Keratinocyte (primary cell): ENCODE measurements at places on chromosomes 1 and 21. TPM values are rescaled to one million over a fixed set of nuclear protein-coding genes. Genes with fewer than 3 reads are reported as not detected.

- H3K4me1 ChIP-seq = peaks cover 10% of the 10 kb centered on the region
- no peak for DNase-seq
- peaks cover 49% of the 10 kb centered on the region for H3K27me3 ChIP-seq
- no peaks in the 10 kb centered on the region for H3K36me3 ChIP-seq
- H3K4me3 ChIP-seq = no peak overlapping the region
Measured at GRCh38 chr1:156929596-156930238, 9.3 kb downstream of the LRRC71 start.

- H3K36me3 ChIP-seq = no peaks in the 10 kb centered on the region
- H3K4me1 ChIP-seq = peaks cover 17% of the 10 kb centered on the region
- H3K27ac ChIP-seq = no peak overlapping the region
- H3K27me3 ChIP-seq = no peaks in the 10 kb centered on the region
Measured at GRCh38 chr1:192729500-192729899, 79.3 kb upstream of the RGS2 start.

The SLC25A33 gene
- polyA plus RNA-seq = 2.7 to 4.5 TPM (median 3.3 TPM) in 3 replicates

DNA sequence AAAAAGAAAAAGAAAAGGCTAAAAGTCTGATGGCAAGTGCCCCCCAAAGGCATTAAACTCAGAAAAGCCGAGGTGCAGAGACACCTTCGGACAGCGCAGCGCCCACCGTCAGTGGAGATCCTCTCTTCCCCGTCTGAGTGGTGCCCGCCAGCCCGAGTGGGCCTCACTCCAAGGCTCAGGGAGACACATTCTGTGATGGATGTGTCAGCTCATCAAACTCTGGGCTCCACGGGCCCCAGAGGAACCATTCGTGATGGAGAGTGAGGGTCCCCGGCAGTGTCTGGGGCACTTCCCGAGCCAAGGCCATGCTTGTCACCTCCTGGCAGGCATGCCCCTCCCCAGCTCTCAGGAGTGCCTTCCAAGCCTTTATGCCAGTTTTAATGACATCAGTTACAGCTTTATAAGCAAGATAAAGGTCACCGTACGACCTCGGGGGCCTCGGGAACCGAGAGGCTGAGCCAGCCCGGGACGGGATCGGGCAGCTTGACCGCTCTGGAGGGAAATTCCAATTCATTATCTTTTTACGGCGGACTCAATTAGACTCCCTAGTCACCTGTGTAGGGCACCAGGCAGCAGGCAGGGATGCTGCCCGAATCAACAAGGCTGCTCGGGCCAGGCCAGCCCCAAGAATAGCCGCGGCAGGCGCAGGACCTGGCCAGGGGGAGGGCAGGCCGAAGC, 49.5 kb downstream of the MORN1 start:
- H3K4me1 ChIP-seq = peaks cover 8% of the 10 kb centered on the region
- H3K27ac ChIP-seq = no peak overlapping the region
- no peak overlapping the region for H3K4me3 ChIP-seq
- no peak for DNase-seq
- no peaks in the 10 kb centered on the region for H3K36me3 ChIP-seq
- no peaks in the 10 kb centered on the region for H3K27me3 ChIP-seq

DNA sequence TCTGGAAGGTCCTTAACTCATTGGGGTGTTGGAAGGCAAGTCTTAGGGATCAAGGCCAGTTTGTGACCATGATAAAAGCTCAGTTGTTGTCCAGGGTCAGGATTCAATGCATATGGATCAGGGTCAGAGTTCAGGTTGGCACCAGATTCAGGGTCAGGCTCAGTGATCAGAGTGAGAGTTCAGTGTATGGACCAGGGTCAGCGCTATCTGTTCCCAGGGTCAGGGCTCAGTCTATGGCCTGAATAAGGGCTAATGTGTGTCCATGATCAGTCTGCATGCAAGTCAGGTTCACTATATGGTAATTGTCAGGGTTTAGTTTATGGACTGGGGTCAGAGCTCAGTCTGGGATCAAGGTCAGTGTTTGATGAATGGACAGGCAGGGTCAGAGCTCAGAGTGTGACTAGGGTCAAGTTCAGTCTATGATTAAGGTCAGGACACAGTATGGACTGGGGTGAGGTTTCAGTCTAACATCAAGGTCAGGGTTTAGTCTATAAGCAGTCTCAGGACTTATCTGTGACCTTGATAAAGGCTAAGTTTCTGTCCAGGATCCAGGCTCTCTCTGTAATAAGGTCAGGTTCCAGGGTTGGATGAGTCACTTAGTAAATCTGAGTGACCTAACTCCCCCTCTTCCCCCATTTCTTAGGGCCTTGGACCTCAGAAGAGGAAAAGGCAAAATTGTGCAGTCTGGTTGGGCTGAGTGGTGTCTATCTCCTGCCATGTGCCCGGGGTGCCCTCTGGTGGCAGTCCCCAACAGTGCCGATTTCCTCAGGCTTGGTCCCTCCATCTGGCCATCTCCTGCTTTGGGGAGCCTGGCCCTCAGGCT, 23.8 kb downstream of the KNCN start:
- H3K4me3 ChIP-seq = no peak overlapping the region
- H3K36me3 ChIP-seq = no peaks in the 10 kb centered on the region
- H3K4me1 ChIP-seq = peaks cover 21% of the 10 kb centered on the region

GRCh38 chr1:203751051-203751450, 13.9 kb upstream of the LAX1 start:
- H3K27ac ChIP-seq = peak overlapping the region; percentile 86
- H3K4me3 ChIP-seq = no peak overlapping the region

DNA sequence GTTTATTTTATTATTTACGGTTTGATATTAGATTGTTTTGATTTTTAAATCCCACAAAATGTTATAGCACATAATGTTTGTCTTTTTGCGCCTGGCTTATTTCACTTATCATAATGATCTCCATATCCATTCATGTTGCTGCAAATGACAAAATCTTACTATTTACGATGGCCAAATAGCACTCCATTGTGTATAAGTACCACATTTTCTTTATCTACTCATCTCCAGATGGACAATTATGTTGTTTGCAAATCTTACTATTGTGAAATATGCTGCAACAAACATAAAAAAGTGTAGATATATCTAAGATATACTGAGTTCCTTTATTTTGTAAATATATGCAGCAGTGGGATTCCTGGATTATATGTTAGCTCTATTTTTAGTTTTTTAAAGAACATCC, 1568.3 kb downstream of the AMY1C start:
- H3K27ac ChIP-seq = no peak overlapping the region
- H3K4me1 ChIP-seq = no peaks in the 10 kb centered on the region
- H3K4me3 ChIP-seq = no peak overlapping the region
- H3K36me3 ChIP-seq = no peaks in the 10 kb centered on the region

DNA sequence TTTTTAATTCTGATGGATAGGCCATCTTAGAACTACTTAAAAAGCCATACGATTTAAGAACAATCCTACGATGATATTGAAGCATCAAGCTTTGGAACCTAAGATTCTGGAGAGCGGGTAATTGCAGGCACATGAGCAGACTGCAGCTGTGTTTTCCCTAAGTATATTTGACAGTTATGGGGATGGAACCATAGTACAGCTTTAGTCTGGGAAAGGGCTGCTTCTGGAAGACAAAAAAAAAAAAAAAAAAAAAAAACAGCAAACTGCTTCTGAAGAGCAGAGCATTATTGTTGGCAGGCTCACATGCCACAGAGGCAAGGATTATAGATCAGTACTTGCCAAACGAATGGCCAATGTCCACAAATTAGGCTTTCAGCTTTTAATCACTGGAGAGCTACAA, 1618.7 kb downstream of the AMY1C start:
- H3K4me1 ChIP-seq = no peaks in the 10 kb centered on the region
- no peak overlapping the region for H3K4me3 ChIP-seq
- no peak for DNase-seq
- H3K36me3 ChIP-seq = no peaks in the 10 kb centered on the region
- H3K27ac ChIP-seq = no peak overlapping the region
